ENCODE measurements at places on chromosomes 13 and 19.

DNA sequence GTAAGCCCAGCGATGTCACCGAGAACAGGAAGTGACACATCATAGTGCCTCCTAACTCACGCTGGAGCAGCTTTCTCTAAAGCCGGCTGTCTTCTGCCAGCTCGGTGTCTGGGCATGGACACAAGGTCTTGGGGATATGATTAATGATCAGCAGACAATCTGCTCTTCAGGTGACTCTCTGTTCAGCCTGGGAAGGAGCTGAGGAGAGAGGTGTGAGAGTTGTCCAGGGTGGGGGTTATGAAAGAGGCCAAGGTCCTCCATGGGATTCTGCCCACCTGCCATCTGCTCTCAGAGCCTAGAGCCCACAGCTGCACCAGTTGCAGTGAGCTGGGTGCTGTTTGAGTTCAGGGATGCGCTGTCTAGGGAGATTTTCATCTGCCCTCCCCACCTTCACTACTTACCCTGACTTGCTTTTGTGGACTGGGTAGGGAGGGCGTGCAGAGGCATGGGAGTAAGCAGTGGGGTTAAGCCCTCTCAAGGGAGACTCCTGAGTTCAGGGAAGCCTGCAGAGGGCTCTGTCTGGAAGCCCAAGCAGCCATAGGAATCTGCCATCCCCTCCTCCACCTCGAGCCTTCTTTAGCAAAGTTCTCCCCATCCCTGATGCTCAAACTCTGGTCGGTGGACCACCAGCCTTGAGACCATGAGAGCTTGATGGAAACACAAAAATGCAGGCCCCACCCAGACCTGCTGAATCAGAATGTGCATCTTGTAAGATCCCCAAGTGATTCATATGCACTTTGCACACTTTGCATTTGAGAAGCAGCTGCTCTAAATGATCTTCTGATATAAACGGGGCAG lies 539.7 kb downstream of the RFC3 start:
- no peak for DNase-seq

DNA sequence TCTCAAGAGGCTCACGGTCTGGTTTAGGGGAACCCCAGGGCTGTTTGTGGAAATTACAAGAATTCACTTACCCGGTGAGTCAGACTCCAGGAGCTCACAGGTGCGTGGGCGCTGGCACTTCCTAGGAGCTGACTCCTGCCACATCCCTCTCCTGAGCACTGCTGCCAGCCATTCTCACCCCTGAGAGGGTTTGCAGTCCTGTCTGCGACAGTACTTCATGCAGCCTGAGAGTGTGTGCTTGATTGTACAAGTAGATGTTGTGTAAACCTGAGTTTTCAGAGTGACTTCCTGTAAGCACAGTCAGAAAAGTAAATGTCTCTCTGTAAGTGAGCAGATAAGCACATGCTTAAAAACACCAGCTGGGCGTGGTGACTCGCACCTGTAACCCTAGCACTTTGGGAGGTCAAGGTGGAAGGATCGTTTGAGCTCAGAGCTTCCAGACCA lies 8.1 kb downstream of the MRPL4 start:
- no peak for DNase-seq

DNA sequence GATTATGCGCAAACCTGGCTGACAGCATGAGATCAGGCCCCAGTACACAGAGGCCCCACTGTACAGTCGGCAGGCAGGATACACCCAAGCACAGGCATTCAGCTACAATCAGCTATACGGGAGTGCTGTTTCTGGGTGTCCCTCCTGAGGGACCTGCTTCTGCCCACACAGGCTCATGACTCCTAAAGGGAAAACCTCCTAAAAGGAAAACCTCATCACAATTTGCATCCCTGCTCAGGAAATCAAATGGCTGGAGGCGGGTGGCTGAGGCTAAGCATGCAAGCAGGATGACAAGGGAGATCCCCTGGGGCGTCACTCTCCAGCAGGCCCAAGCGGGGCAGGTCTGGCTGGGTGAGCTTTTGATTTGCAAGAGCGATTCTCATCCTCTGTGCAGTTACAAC lies 99.8 kb downstream of the CRYL1 start:
- no peak for DNase-seq

DNA sequence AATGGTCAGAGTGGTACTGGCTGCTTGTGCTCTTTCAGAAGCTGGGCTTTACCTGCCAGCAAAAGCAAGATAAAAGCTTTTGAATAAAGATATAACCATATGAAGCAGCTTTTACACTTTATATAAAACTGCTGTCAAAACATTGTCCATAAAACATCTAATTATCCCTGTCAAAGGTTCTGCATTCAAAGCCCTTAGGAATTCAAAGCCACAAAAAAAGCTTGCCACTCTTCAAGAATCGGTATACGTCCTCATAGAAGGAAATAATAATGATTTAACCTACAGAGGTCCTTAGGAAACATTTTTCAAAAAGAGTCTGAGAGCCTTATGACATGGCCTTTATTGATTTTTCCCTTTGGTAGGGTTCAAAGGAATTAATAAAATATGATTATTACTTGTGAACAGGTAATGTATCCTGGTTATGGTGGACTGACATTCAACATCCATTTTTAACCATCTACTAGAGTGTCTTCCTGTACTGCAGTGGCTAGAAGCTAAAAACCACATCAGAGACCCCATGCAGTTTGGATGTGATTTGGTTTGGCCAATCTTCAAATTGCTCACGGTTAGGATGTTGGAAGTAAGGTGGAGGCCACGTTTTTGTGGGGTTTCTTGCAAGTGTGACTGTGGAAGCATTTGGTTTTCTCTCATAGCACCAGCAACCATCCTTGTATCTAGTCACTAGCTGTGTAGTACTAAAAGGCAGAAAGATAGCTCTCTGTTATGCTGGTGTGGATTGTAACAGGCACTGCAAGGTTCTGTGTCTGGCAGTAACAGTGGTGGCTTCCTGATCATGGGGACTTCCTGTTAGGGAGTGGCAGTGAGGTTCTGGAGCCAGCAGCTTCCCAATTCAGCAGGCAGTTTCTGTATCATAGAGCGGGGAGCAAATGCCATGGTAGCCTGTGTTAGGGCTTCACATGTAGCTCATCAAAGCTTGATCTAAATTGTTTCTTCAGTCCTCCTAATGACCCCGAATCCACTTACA lies 441.5 kb downstream of the DIAPH3 start:
- DNase-seq: no peak

GRCh38 chr13:112330479-112331381 lies 45.4 kb upstream of the SPACA7 start:
- DNase-seq: no peak

- peak; percentile 47 for DNase-seq
Measured at GRCh38 chr19:43983912-43984686, at the start of gene ZNF155. Gene ZNF155 (plus strand): TSS chr19:43984188. CDS start chr19:43988544, 4,356 bp downstream.

DNA sequence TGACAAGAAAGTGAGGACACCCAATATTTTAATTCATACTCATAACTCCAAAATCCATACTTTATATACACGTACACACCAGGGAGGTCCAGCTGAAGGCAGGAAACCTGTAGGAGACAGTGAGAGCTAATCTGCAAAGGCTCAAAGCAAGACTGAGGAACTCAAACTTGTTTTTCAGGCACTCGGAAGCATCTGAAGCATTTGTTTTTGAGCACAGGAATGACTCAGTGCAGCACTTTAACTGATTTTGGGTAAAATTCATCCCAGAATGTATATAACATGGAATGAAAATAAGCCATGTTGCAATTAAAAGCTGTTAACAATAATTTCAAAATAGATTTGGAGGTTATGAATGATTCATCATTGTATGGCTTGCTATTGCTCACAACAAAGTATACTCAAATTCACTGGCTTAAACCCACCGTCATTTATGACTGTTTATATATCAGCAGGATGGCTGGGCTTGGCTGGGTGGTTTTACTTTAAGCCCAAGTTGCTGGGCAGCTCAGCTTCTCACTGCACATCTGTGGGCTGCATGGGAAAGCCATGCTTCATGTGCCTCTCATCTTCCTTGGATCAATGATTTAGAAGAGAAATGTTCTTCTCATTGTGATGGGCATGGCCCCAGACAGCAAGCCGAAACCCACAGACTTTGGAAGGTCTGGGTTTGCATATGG lies 177.0 kb downstream of the RFC3 start:
- DNase-seq: no peak

GRCh38 chr13:72820156-72820897 lies 38.4 kb downstream of the PIBF1 start:
- no peak for DNase-seq

- DNase-seq: no peak
Measured at GRCh38 chr13:75489502-75490263, 7.7 kb upstream of the TBC1D4 start.

GRCh38 chr13:86572115-86572514 lies 772.9 kb upstream of the SLITRK6 start:
- DNase-seq: no peak

DNA sequence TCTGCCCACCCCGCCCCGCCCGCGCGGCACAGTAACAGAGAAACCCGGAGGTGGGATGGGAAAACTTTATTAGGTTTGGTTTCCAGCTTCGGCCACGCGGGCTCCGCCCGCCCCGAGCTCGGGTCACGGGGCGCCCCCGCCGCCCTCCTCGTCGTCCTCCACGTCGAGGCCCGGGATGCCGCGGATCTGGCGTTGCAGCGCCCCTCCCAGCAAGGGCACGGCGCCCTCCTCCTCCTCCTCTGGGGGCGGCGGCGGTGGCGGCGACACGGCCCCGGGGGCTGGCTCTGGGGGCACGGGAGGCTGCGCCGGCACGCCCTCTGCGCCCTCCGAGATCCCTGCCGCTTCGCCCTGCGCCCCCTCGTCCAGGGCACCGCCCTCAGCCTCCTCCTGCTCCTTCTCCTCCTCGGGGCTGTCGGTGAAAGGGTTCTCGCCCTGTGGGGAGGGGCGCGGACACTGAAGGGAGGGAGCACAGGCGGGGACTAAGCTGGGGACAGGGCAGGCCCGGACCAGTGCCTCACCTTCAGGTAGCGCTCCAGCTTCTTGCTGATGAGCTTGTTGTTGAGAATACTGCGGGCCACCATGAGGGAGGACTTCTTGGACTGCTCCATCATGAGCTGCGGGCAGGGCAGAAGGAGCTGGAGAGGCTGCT lies 536 bp upstream of the AKAP8 start:
- DNase-seq: no peak

GRCh38 chr19:45691516-45692186 lies at the start of gene SNRPD2:
Gene SNRPD2 (minus strand): TSS chr19:45691953. CDS start chr19:45691888, 65 bp downstream.
- peak; percentile 91 for DNase-seq

GRCh38 chr13:99894840-99895443 lies 76.6 kb downstream of the ZIC5 start:
- no peak for DNase-seq

- DNase-seq: no peak
Measured at GRCh38 chr19:40592170-40592569, 9.0 kb upstream of the LTBP4 start.

DNA sequence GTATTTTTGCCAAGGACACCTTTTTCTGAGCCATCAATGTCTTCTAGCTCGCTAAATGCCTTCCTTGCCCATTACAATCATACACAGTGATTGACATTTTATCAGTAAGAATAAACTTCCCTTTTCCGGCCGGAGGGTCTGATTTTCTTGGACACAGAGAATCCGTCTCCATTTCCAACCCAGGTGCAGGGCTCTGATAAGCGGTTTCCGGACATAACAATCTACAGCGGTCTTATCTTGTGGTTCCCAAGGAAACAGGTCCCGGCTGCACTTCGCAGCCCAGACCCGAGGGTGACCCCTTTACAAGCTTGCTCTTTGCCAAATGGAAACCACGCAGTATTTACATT lies 5.1 kb upstream of the ZNF77 start:
- no peak for DNase-seq

- no peak for DNase-seq
Measured at GRCh38 chr19:21841081-21841480, 5.1 kb upstream of the ZNF43 start.

DNA sequence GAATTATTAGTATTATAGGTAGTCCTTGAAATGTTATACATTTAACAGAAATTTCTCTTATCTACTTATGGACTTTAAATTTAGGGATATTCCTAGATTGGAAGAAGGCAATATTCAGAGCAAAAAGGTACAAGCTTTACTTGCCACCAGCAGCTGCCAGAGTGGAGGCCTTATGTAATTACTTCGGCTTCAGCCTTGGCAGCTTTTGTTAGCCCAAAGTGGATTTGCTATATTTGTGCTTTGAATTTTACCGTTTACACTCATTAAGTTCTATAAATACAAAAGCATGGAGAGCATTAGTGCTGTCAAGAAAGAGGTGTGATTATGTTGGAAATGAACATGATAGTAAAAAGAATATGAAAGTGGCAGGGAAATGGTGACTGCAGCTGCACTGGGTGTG lies 319.9 kb downstream of the ATP8A2 start:
- no peak for DNase-seq

DNA sequence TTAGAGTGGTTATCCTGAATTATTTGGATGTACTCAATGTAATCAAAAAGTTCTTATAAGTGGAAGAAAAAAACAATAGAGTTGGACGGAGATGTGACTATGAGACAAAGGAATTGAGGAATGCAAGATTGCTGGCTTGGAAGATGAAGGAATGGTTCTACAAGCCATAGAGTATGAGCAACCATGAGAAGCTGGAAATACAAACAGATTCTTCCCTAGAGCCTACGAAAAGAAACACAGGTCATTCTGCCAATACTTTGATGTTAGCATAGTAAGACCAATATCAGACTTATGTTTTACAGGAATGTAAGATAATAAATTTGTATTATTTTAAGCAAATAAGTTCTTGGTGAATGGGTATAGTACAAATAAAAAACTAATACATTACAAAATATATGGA lies 249.2 kb downstream of the DIAPH3 start:
- no peak for DNase-seq

- no peak for DNase-seq
Measured at GRCh38 chr13:111627596-111627995, 307.2 kb downstream of the TEX29 start.

Measured in activated CD4-positive, CD25-positive, alpha-beta regulatory T cell treated with anti-CD3 and anti-CD28 coated beads, Interleukin-2, amount 50 U/mL, for 16 hours (primary cell).